Stimulated activated CD8-positive, alpha-beta memory T cell treated with anti-CD3 and anti-CD28 coated beads, Interleukin-4, amount 100 ng/mL, for 1 hour (primary cell): ENCODE measurements at places on chromosomes 12 and 14.

DNA sequence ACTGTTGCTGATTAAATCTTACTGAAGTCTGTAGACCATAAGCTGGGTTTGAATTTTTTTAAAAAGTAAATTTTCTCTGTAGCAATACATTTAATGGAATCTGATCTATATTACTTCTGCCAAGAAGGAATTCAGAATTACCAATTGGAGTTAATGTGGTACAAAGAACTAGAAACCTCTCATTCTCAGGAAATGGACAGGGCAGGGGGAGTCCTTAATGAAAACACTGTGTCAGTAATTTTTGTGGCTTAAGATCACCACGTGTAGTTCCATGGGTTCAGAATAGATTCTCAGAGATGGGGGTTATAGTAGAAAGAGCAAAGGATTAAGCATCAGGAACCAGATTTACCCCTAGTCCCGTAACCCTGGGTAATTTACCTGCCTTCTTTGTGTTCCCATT is 30.3 kb downstream of the FBXL14 start:
- no peak for DNase-seq

- DNase-seq = no peak
These were observed 11.3 kb downstream of the CACNA1C start for GRCh38 chr12:2064071-2064507.

DNA sequence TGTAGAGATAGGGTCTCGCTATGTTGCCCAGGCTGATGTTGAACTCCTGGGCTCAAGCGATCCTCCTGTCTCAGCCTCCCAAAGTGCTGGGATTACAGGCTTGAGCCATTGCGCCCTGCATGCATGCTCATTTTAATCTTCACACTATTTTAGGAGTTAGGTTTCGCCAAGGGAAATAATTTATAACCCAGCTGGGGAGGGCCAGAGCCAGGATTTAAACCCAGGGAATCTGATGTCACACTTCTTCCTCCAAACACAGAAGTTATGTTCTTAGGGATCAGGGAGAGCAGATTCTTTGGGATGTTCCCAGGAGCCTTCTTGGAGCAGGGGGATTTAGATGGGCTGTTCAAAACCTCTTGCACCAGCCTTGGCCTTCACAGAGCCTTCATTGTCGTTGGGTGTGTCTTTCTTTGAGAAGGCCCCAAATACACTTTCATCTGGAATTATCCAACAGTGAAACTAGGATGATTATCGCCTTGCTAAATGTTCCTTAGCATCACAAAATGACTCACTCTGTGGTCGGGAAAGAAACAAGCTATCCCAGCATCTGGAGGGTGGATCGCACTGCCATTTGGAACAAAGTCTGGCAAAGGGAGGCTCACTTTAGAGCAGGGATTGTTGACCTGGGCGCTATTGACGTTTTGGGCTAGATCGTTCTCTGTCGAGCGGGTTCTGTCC is 8.2 kb upstream of the PPP1CC start:
- no peak for DNase-seq

DNA sequence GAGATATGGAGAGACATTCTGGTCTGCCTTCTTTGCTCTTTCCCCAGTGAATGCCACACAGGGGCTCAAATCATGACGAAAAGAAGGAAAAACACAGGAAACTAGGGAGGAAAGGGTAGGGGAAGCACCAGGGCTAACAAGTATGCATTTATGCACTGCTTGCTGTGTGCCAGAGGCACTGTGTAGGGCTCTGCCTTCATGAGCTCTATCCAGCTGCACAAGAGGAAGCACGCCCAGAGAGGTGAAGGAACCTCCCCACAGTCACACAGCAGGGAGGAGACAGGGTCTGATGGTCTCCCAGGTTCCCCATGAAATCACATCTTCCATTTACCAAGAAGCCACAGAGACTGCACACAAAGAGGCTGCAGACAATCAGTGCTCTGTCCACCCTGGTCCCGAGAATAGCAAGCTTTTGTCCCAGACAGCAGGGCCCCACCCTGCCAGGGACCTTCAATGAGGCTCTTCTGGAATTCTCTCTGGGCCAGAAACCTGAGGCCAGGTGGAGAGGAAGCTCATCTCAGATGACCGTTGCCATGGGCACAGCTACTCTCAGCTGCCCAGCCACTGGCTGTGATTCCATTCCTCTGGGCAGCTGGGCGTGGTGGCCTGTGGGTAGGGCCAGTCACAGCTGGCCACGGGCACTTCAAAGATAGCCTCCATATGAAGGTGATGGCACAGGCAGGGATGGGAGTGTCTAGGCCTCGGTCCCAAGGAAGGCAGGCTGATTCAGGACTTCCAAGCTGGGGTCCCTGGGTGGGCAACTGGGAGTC is 7.3 kb upstream of the TRPV4 start:
- DNase-seq = no peak

GRCh38 chr14:49527221-49527620 is 59.0 kb downstream of the RPS29 start:
- DNase-seq = no peak

- DNase-seq = no peak
These were observed 12.9 kb downstream of the ANKRD13A start for GRCh38 chr12:110012137-110012536.

DNA sequence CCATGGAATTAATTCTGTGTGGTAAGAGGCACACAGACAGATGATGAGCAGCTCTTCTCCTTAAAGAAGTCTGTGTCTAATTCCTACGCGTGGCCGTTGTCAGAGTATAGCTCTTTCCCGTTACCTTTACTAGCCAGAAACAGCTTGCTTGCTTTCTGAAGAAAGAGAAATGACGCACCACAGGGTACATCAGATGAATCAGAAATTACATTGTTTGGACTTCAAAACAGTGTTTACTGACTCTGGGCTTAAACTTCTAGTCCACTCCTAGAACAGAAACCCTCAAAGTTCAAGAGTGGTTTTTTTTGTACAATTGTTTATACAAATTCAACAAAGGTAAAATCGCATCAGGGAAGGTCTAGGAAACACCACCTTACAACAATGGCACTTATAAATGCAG is 29.0 kb downstream of the RNF34 start:
- DNase-seq = no peak

DNA sequence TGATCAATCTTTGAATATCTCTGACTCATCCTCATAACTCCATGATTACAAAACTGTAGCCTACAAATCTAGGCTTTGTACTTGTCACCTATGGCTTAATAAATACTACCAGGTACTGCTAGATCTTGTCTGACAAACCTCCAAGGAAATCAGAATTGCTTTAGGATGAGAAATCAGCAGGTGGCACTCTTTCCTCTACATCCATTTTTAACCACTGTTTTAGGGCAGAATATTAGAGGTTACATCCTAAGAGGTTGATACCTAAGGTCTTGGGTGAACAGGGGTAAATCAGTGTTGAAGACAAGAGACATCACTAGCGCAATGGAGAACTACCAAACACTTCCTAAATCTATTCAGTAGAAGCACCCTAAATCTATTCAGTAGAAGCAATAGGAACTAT is 63.1 kb upstream of the SOX5 start:
- DNase-seq = no peak

GRCh38 chr14:60812987-60813386 is 78.4 kb downstream of the MNAT1 start:
- no peak for DNase-seq

DNA sequence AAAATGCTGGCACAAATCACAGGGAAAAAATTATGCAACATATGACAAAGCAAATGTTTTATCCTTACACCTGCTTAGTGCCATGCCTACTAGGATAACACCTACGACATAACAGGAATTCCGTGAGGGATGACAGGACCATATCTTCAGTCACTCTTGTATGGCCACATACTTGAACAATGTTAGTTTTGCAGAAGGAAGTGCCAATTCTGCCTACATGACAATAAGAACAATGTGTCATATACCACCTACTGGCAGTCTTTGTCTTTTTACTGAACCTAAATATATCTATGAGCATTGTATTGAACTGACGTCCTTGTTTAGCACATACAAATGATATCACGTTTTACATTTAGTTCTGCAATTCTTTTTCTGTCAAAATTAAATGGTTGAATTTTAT is 234.0 kb downstream of the ADAMTS20 start:
- no peak for DNase-seq

- no peak for DNase-seq
These were observed 58.9 kb downstream of the MOK start for GRCh38 chr14:102246071-102246470.

- DNase-seq = no peak
These were observed 430.0 kb downstream of the ETNK1 start for GRCh38 chr12:23055004-23055403.

DNA sequence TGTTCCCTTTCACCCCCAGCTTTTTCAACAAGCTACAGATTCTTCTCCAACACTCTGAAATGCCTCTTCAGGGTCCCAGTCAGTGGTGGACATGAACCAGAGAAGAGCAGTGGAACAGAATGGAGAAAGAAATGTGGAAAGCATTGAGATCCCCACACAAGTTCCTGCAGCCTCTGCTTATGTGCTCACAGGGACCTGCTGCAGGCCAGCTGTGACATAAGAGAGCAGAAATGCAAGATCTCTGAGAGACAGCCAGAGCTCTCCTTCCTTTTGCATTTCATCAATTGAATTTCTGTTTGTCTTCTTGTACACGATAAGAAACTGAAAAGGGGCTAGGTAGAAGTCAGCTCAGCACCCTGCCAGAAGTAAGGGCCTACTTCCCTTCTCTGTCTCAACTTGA is 6.2 kb downstream of the MDM1 start:
- DNase-seq = no peak

DNA sequence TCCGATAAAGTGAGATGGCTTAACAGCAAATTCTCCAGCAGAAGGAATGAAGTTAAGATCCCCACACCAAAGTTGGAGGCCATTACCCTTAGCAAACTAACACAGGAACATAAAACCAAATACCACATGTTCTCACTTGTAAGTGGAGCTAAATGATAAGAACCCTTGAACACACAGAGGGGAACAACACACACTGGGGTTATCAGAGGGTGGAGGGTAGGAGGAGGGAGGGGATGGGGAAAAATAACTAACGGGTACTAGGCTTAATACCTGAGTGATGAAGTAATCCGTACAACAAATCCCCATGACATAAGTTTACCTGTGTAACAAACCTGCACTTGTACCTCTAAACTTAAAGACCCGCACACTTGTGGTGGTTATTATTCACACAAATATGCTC is 240.4 kb upstream of the NAV3 start:
- no peak for DNase-seq

- no peak for DNase-seq
These were observed 11.8 kb downstream of the SLC39A5 start for GRCh38 chr12:56241424-56242303.

GRCh38 chr12:54933376-54933775 is 51.2 kb downstream of the TESPA1 start:
- DNase-seq = no peak

DNA sequence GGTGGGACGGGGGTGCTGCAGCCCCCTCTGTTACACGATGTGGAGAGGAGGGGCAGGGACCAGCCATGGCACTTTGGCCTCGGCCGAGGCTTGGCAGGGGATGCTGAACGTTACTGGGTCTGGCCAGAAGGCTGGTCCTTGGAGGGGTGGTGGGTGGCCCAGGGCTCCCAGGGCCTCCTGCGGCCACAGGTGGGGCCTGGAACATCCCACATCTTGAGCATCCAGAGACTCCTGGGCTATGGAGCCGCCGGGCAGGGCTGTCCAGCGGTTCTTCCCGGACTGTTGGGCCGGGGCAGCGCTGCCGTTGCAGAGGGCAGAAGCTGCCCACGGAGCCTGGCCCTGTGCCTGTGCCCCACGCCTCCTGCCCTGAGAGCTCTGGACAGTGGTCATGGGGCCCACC is 15.9 kb downstream of the KIF26A start:
- no peak for DNase-seq

- DNase-seq = no peak
These were observed 32.7 kb upstream of the KLRF1 start for GRCh38 chr12:9794484-9795093.

- DNase-seq = no peak
These were observed 46.5 kb upstream of the ESR2 start for GRCh38 chr14:64340560-64341196.

DNA sequence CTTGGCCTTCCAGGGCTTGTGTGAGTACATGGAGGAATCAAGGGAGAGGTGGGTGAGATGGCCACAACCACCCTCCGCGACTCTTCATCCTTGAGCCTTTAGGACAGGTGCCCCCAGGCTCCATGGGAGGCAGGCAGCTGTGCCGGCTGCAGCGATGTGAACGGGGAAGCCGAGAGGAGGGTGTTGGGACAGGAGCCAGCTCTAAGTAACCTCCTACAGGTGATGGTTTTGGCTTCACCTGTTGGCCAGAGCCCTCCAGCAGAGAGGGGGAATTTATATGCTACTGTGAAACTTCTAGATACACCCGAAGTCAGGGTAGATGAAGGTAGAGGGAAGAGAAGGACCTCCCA is 132.2 kb upstream of the HIF1A start:
- no peak for DNase-seq

GRCh38 chr12:66025477-66025876 is 105.1 kb downstream of the LLPH start:
- DNase-seq = no peak
